NCI-H2171 treated with DMSO at 0.1 percent for 48 hours (cell line): ENCODE measurements at places on chromosomes 7 and 10.

GRCh38 chr10:22475651-22476600 is 130.6 kb downstream of the SPAG6 start:
- DNase-seq: no peak

DNA sequence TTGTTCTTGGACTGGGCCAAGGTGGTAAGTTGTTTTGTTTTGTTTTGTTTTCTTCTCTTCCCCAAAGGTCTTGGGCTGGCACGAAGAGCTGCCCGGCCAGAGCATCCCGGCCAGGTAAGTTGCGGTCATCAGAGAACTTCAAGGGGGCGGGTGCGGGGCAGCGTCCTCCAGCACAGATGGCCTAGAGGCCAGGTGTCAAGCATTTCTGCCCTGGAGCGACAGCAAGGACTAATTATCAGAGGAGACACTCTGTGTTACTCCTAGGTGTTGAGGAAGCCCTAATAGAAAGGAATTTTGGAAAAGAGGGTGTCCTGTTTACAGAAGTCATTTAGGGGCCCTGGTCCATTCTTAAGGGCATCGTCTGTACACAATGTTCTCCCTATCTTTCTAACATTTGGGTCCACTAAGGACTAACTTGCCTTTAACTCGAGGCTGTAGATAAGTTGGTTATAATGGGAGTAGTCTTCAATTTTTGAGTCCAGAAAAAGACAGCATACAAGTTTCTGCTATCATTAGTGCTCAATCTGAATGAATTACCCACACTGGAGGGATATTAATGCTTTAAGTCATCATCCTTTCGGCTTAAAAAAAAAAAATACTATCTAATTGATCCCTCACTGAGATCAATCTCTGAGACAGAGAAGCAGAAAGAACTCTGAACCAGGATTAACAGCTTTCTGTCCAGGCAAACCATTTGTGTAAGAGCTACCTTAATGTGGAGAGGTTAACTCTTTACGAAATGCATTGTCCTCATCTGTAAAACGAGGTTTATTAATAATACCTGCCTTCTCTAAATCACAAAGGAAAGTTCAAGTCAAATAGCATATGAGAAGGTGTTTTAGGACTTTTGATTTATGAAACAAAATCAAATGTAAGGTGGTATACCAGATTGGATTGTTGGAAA is 1.5 kb downstream of the ITGB8 start:
- DNase-seq: no peak

GRCh38 chr7:131691454-131692130 is 135.2 kb upstream of the PODXL start:
- DNase-seq: peak; percentile 89

DNA sequence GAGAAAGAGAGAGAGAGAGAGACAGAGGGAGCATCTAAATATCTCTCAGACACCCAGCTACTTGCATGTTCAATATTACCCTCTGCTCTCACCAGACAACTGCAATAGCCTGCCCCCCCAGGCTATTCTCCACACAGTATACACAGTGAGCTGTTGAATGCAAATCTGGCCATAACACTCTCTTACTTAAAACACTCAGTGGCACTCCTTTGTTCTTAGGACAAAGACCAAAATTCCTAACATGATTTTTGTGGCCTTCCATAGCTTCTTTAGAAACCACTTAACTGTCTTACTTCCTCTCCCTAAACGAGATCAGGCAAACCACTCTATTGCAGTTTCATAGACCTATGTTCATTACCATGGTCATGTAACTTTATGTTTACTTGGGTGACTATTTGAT is 903.6 kb upstream of the AUTS2 start:
- no peak for DNase-seq

DNA sequence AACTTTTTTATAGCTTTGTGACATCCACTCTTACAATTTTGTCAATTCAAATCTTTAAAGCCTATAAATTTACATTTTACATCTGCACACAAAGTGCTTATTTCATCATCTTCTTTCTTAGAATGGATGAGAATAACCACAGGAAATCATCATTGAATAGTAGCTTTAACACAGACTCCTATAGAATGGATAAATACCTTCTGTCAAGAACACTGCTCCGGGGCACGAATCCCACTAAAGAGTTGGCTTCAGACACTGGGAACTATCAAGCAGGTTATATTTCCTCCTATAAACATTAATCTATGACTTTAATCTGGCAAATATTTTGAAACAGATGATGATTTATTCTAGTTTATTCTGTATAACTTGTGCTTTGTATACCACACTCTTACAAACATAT is 269.7 kb upstream of the TPK1 start:
- DNase-seq: peak; percentile 94

DNA sequence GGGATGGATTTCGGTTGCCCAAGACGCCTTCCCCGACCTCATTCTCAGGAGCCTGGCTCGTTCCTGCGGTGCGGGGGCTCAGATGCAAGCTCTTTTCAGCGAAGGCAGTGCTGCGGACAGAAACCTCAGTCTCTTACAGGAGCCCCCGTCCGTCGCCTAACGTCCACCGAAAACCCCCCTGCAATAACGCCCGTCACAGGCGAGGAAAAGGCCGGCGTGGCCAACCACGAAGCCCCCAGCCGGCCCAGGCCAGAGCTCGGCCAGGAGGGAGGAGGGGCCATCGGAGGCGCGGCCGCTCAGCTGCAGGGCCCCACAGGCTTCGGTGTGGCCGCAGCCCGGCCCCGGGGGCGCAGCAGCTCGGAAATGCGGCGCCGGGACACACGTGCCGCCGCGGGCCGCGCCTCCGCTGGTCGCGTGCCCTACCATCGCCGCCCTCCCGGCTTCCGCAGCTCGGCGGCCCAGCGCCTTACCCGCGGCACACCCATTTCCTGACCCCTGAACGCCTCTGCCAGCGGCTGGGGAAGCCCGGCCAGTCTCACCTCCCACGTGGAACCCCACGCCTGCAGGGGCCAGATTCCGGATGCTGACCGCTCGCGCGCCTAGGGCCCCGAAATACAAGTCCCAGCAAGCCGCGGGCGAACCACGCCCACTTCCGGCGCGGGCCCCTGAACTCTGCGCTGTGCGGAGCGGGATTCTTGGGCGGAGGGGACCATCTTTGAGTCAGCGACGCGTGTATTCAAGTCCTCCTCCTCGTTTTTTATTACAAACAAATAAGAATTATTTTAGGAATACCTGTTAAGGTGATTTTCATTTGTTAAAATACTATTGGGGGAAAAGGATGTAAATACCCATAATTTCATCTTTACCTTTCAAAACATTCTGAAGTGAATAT is at the start of gene ZNF239:
Gene ZNF239 (minus strand): TSS at position 616 of the 892 bp plus-strand sequence. CDS start 16,537 bp downstream, outside the sequence.
- DNase-seq: peak; percentile 70

DNA sequence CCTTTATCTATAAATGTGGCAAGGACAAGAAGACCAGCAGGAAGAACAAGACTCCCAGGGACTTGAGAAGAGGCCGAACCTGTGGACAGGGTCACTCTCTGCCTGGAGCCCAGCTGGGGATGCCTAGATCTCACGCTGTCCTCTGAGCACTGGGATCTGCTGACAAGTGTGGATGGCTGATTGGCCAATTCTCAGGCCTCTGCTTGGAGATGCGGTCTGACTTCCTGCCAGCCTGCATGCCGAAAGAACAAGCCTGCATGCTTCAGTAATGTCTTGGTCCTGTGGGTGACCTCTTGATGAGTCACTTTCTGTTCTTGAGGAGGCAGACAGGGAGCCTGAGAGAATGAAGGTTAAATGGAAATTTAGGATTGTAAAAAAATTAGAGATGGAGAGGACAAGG is 84.7 kb downstream of the TMEM178B start:
- no peak for DNase-seq

DNA sequence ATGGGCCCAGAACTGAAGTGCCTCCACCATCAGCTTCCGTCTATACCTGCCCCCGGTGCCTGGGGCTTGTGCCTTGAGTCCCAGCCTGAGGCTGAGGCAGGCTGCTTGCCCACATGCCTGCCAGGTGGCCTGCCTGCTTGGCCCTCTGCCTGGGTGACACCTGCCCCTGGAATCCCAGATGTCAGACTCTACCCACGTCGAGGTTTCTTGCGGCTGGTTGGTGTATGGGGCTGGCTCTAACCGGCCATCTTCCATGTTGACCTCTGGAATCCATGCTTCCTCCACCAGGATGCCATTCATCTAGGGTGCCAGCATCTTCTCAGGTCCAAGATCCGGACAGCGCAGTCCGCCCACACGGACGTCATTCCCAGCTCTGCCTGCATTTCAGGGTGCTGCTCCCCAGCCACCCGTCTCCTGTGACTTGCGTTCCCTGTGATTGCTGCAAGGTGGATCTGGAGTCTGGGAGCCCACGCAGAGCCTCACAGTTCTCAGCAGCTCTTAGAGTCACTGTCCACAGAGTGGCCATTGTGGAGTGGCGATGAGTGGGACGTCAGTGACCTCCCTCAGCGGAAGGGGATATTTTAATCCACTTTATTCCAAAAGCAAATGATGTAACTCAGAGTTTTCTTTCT is 298.1 kb downstream of the TCERG1L start:
- DNase-seq: peak; percentile 8

GRCh38 chr7:1939434-1940401 is 269.6 kb downstream of the ELFN1 start:
- DNase-seq: no peak

- DNase-seq: peak; percentile 15
Measured at GRCh38 chr10:61183967-61184366, 240.0 kb upstream of the RHOBTB1 start.

DNA sequence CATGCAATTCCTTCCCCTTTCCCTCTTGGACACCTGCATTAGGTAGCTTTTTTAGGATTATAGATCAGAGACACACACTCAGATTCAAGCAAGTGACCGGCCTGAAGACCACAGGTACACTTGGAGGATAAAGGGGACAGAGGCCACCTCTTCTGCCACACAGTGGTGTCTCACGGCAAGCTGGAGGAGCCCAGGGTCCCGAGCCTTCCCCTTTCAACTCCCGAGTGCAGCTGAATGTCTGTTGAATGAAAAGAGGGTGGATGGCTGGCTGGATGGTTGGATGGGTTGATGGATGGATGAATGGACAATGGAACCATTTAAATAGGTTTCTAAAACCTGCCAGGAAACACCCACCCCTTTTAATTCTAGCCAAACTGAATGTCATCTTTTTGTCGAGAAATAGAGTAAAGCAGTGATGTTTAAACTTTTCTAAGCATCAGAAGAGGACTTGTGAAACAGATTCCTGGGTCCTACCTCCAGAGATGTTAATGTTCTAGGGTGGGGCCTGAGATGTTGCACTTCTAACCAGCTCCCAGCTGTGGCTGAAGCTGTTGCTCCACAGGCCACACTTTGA is 49.2 kb upstream of the ZMIZ1 start:
- no peak for DNase-seq

- no peak for DNase-seq
Measured at GRCh38 chr7:128740996-128741395, 1.8 kb downstream of the CALU start.

DNA sequence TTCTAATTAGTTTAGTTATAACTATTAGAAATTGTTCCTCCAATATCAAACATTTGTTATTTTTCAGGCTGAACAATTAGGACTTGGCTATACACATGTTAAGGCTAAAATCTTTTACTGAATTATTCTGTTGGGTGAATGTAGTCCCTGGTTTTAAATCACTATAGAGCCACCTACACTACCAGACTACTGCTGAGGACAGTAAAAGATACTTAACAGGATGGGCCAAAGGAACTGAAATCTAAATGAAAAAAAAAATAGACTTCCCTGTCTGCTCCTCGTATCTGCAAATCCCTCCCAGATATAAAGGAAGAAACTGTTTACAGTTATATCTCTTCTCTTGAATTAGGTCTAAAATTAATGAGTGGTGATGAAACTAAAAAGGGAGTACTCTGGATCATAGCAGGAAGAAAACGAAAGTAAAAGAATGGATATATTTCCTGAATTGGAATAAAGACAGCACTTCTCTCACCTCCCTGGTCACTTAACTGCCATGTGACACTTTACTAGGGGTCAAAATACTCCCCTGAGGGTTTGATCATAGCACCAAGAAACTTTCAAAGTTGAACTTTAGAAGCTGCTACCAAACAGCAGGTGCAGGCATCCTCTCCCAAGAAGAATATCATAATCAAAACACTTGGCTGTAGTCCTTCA is 12.7 kb downstream of the FBXW4 start:
- no peak for DNase-seq

DNA sequence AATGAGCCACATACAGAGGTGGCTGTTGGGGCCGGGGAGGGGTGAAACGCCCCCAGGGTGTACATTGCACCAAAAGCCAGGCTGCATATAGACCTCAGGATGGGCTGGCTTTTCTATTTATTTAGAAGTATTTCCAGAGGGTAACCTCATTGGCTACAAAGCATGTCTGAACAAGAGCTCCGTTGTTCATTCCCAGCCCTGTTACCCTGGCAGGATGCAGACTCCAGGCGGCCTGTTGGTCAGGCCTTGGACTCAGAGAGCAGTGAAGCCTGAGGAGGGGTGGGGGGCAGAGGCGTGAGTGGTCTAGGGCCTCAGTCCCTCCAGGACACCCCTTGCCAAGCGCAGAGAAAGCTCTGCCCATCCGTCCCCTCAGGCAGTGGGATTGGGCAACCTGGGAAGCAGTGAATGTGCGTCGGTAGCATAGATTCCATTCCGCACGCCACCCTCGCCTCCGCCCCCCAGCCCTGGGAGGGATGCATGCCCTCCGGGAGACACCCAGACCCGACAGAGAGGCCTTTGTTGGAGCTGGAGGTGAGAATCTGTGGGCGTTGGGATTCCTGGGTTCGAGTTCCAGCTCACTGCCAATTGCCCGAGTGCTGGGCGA is 41.9 kb downstream of the TCF7L2 start:
- no peak for DNase-seq

GRCh38 chr7:156668130-156668741 is 27.7 kb downstream of the RNF32 start:
- no peak for DNase-seq

DNA sequence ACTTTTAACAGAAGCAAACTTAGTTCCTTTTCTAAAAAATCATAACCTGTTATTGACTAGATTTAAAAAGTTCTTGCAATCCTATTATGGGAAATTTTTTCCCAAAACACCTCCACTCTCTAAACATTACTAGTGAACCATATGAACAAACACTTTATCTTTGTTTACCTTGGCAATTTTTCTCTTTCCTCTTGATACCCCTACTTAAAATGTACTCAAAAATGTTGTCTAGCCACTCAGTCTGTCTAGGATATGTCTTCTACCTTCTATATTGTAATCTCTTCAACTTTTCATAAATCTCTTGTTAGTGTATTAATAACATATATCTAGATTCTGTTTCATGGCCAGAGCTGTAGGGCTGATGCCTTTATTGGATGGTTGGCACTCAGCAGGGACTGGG is 630.0 kb upstream of the GRM3 start:
- DNase-seq: no peak

DNA sequence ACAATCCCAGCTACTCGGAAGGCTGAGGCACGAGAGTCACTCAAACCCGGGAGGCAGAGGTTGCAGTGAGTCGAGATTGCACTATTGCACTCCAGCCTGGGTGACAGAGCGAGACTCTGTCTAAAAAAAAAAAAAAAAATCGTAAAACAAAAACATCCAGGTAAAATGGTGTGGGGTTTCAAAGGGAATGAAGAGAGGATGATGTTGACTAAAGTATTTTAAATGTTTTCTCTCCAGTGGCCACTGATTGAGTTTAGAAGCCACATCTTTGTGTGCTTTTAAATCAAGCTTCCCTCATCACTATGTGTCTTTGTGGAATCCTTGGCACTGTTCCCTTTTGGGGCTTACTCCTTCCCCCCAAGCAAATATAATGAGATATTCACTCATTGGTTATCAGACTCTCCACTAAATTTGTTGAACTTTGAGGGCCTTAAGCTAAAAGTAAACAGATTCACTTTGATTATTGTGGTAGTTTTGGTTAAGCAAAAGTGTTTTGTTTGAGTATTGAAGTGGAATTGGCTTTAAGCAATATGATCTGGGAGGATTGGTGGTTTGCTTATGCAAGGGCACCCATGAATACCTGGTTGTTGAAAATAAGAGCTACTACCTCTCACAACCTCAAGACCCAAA is 162.9 kb downstream of the CDK14 start:
- no peak for DNase-seq
